ENCODE measurements at places on chromosomes 6 and 20.

DNA sequence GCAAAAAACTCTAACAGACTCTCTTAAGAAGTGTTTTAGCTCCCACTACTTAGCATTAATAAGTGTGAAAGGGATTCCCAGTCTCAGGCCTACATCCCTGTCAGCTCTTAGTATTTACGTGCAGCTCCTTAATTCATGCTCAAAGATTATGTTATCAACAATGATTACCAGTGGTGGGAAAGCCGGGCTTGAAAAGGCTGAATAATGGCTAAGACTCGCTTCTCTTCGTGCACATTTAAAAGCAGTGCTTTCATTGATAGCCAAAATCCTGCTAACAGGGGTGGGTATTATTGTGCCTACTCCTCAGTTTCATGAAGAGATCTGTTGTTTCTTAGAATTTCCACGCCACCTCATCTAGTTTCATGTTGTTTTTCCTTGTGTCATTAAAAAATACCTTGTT is 518.8 kb downstream of the GRIK2 start:
- no peak for DNase-seq

GRCh38 chr6:72984981-72985665 is 240.2 kb downstream of the KHDC1L start:
- DNase-seq = no peak

DNA sequence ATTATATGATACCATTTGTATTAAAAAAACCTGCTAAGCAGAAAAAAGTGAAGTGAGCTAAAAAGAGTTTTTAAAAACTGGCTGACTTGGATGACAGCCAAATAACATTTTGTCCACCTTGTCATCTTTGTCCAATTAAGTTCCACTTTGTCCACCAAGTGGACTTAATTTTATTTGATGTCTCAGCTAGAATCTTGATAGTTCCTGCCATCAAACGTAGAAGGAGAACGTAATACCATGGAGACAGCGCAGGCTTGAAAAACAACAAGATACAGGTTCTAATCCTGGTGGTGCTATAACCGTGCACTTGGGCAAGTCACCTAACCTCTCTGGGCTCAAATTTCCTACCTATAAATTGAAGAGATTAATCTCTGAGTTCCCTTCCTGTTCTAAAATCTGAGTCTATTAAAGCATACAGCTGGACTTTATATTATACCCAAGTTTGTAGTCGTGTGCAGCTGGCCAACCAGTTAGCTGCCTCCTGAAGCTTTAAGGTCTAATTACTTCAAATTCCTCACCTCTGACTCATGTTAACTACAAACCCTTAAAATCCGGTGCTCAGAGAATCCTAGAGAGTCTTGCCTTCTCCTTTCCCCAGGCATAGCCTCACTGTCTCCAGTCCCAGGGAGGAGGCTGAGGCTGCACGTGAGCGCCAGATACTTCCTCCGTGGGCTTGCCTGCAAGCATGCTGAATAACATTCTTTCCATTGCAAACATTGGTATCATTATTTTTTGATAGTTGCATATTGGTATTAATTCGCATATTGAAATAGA is 16.8 kb downstream of the TMEM244 start:
- no peak for DNase-seq

GRCh38 chr20:49620364-49621240 is 52.7 kb upstream of the PTGIS start:
- DNase-seq = no peak

GRCh38 chr6:148590883-148591282 is 155.9 kb upstream of the UST start:
- no peak for DNase-seq

DNA sequence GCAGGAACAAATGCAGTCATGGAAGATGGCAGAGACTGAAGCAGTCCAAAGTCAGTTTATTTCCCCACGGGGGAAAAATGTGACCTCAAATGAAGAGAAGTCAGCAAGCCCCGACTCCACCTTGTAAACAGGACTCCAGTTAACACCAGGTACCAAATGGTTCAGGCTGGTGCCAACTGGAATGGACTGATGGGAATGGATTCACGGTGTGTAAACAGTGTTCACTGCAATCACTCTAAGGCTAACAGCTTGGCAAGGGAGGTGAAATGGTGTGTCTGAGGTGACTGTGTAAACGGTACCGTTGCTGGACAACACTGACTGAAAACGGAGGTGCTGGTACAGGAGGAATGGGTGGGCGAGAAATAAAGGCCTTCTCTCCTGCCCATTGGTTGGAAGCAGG is 12.0 kb downstream of the PLAGL2 start:
- DNase-seq = no peak

DNA sequence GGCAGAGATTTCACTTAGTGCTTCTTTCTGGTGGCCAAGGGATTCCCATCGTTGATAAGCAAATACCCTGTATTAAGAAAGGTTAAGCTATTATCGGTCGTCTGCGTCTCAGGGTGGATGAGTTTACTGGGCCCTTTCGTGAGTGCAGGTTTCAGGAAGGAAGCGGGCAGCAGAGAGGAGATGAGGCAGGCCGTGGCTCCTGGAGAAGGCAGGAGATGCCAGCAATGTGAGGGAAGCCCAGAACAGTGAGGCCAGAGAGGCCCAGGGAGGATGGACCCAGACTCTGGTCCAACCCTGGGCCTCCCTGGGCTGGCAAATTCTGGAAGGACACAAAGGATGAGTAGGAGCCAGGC is 11.2 kb downstream of the TFEB start:
- no peak for DNase-seq

- DNase-seq = no peak
Observed at GRCh38 chr6:72382602-72383529, 239.0 kb upstream of the KCNQ5 start.

DNA sequence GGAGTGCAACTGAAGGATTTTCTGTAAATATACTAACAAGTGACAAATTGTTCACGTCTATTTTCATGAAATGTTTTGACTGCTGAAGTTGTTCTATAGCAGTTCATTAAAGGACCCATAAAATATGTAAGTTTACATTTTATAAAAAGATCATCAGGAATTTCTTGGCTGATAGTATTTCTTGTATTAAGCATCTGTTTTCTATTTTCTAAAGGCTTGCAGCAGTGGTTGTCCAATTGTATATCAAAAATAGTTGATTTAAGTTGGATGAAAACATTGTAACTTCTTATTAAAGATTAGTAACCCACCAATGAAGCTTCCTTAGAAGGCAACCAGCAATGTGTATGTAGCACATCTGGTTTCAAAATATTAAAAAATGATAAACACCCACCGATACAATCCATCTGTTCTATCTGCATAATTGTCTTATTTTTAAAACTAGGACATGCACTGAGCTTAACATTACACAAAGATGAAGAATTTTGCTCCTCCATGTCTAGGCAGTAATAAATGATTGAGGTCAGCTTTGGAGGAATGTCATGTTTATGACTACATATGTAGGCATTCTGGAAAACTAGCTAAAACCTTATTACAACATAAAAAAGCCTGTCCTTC is 301.3 kb upstream of the TCF21 start:
- no peak for DNase-seq

DNA sequence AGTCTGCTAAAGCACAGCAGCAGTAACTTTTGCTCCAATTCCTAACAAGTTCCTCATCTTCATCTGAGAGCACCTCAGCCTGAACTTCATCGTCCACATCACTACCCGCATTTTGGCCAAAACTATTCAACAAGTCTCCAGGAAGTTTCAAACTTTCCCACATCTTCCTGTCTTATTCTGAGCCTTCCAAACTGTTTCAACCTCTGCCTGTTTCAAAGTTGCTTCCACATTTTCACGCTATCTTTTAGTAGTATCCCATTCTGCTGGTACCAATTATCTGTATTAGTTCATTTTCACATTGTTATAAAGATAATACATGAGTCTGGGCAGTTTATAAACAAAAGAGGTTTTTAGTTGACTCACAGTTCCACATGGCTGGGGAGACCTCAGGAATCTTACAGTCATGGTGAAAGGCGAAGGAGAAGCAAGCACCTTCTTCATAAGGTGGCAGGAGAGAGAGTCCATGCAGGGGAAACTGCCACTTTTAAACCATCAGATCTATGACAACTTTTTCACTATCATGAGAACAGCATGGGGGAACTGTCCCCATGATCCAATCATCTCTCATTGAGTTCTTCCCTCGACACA is 99.4 kb upstream of the GRIK2 start:
- DNase-seq = no peak

GRCh38 chr20:270517-270916 is 13.0 kb downstream of the DEFB132 start:
- no peak for DNase-seq

DNA sequence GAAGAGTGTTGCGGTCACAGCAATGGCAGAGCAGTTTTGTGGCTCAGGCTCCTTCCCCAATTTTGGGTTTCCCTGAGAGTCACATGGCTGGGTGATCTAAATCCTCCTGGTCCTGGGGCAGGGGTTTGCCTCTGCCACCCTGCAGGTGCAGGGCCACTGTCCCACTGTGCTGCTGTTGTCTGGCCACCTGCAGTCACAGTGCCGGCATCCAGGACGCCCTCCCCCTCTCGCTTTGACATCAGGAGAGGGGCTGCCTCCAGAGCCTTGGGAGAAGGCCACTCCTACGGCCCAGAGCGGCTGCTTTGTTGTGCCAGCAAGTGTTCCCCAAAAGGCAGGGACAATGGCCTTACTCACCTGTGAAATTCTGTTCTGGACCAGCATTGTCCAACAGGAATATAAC is 449.0 kb downstream of the QKI start:
- no peak for DNase-seq

DNA sequence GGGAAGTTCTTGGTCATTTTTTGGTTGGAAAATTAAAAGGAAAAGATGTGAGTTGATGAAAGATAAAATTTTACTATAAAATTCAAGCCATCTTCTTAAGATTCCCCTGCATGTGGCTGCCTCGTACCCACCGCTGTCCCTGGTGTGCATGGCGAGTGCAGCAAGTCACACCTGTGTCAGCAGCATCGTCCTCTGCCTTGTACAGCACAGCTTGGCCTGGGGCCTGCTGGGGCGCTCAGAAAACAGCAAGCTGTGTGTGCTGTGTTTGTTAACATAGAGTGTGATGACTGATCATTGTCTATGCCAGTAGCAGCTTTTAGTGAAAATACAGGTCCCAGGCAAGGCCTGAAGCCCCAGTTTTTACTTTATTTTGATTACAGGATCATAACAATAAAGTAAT is 56.7 kb downstream of the FAM120B start:
- DNase-seq = no peak

DNA sequence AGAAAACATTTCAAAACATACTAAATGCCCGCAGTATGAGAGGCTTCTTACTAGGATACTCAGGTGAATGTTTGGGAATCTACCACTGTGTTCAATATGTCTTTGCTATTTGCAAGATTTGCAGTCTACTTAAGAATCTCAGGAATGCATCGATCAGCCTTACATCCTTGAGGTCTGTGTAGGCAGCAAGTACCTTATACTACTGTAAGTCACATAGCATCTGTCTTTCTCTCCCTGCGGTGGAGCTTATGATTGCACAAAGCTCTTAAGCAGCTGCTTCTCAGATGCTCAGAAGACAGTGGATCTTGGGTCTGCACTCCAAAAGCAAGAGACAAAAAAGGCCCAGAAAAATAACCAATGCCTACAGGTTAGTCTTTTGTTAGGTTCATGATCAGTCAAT is 21.4 kb downstream of the PCSK2 start:
- no peak for DNase-seq

DNA sequence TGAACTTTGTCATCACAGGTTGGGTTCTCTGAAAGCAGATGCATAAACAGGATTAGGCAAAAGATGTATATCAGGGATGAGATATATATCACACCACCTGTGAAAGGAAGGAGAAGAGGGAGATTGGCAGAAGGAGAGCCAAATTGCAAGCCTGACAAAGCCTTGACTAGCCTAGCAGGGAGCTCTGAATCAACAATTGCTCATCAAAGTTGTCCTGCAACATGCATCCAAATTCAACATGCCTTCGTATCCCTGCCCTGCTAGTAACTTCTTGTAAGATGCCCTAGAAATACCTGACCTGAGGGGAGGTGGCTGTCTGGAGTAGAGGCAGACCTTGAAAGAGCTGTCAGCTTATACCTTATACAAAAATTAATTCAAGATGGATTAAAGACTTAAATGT is 207.1 kb upstream of the HTR1E start:
- DNase-seq = no peak

GRCh38 chr6:14440940-14441781 is 323.6 kb downstream of the CD83 start:
- DNase-seq = no peak

- DNase-seq = no peak
Observed at GRCh38 chr6:35072051-35072697, 69.0 kb downstream of the TCP11 start.

GRCh38 chr6:131524695-131525336 is 48.2 kb upstream of the ARG1 start:
- no peak for DNase-seq
